ENCODE measurements at places on chromosomes 3 and 15.

- peak; percentile 36 for DNase-seq
Observed at GRCh38 chr3:11717768-11718636, 74.3 kb upstream of the VGLL4 start.

- peak; percentile 31 for DNase-seq
Observed at GRCh38 chr3:122628567-122628966, 51.1 kb downstream of the PARP15 start.

- DNase-seq: no peak
Observed at GRCh38 chr15:29631076-29632070, 190.9 kb downstream of the TJP1 start.

GRCh38 chr3:183490653-183491052, 62.2 kb upstream of the MCF2L2 start:
- no peak for DNase-seq

DNA sequence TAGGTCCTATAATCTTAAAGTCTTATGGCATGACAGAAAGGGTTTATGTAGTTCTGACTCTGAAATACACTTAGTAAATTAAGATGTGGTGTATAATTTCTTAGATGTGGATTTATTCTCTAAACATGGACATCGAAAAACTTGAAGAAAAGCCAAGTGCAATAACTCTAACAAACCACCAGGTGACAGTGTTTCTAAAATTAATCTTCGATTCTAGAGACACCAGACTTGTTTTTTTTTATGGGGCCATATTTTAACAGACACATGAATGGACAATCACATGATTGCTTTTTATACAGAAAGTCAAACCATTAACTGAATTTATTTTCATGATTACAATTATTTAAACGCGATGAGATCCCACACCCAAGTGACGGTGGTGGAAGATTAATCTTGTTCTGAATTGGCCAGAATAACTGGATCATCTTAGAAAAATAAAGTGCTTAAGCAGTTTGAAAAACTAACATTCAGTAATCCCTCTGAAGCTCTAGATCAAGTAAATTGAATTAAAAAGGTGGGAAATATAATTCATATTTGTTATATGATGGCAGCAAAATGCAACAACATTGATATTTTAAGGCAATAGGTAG, 305.1 kb downstream of the LSAMP start:
- DNase-seq: no peak
